OCI-LY7 (cell line): ENCODE measurements at places on chromosomes 12 and 14.

DNA sequence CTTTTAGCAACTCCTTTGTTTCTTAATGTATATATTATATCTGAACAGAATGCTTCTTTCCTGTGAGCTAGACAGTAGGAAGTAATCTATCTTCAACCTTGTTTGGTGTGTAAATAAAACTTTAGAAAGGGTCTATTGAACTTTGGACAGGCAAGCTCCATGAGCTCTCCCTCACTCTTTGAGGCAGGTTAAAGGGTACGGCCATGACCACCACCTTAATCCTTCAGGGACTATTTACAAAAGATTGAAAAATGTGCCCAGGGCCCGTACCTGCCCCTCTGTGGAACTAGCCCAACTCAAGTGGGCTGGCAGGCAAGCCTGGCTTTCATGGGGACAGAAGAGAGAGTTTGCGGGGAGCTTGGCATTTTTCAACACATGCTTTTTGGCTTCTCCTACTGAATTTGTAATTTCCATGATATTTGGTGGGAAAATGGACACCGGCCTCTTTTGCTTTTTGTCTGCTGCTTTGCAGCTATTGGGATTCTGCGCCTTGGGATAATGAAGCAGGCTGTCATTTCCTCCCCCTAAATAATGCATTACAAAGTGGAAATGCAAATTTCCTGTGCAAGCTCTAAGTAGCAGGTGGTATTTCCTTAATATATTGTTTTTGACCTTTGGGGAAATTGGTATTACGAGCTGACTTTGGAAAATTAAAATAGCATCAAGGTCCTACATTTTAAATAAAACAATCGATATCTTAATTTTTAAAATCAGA is 106.0 kb downstream of the HMGA2 start:
- DNase-seq = no peak

DNA sequence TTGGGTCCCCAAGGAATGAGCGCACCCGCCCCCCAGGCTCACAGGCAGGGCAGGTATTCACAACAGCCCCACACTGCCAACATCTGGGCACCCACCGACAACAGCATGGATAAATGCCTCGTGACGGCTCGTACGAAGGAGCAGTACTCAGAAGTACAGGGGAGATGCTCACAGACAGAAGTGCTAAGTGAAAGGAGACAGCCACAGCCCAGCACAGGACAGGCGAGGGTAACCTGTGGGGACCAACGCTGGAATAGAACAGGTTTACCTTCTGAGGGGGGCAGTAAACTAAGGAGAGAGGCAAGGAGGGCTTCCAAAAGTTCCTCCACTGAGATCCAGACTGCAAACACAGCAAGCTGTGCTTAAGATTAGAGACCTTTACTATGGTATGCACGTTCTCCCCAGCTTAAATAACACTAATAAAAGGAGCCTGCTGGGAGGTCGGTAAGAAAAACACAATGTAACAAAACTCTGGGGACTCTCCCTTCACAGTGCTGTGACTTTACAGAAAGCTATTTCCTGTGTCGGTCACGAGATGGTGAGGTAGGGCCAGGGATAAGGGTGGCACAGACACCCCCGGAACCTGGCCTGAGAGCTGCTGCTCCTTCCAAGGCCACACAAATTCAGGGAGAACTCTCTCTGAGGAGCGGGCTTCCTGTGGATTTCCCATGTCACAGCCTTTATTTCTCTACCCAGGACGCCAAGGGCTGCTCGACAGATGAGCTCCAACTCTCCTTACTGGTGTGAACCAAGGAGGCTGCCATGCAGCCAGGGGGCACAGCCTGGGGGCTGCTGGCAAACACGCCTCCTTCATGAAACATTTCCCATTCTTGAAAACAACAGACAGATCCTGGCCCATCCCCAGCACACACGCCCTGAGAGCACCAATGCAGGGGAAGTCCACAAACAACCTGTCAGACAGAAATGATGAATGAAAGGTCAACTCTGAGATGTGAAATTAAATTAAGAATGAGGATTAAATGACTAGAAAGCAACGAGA is 26.3 kb downstream of the SLC15A4 start:
- peak; percentile 46 for DNase-seq

- no peak for DNase-seq
Observed at GRCh38 chr12:68293347-68293746, 38.8 kb downstream of the MDM1 start.

GRCh38 chr12:68013181-68013580 is 23.9 kb downstream of the IFNG-AS1 start:
- DNase-seq = no peak

GRCh38 chr12:116372815-116373214 is 95.3 kb upstream of the MED13L start:
- DNase-seq = no peak

GRCh38 chr14:101731187-101732080 is 30.1 kb upstream of the PPP2R5C start:
- DNase-seq = peak; percentile 46

GRCh38 chr12:121980191-121980891 is 41.3 kb upstream of the BCL7A start:
- DNase-seq = peak; percentile 98

DNA sequence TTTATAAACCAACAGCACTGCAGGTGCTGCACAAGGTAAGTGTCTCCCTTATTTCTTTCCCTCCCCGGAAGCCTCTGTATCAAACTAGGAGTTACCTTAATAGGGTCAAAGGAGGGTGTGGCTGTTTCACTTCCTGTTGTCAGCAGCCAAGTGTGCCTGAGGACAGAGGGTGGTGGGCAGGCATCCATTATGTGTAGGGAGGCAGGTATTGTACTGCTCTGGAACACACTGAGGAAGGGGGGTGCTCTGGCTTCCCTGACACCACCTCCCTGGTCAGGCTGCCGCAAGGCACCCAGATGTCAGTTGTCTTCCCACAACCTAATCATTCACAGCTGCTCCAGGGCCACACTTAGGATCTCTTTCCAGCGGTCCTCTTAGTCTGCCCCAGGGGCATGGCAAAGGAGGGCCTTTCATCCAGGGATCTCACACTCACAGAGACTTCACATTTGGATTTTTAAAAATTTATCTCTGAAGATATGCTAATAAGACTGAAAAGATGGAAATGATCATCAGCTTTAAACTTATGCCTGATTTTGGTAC is 132.0 kb upstream of the ARHGAP5 start:
- DNase-seq = peak; percentile 58

- peak; percentile 72 for DNase-seq
Observed at GRCh38 chr14:81062816-81063215, 107.4 kb downstream of the TSHR start.

GRCh38 chr12:96108321-96108720 is 72.9 kb upstream of the LTA4H start:
- peak; percentile 33 for DNase-seq

DNA sequence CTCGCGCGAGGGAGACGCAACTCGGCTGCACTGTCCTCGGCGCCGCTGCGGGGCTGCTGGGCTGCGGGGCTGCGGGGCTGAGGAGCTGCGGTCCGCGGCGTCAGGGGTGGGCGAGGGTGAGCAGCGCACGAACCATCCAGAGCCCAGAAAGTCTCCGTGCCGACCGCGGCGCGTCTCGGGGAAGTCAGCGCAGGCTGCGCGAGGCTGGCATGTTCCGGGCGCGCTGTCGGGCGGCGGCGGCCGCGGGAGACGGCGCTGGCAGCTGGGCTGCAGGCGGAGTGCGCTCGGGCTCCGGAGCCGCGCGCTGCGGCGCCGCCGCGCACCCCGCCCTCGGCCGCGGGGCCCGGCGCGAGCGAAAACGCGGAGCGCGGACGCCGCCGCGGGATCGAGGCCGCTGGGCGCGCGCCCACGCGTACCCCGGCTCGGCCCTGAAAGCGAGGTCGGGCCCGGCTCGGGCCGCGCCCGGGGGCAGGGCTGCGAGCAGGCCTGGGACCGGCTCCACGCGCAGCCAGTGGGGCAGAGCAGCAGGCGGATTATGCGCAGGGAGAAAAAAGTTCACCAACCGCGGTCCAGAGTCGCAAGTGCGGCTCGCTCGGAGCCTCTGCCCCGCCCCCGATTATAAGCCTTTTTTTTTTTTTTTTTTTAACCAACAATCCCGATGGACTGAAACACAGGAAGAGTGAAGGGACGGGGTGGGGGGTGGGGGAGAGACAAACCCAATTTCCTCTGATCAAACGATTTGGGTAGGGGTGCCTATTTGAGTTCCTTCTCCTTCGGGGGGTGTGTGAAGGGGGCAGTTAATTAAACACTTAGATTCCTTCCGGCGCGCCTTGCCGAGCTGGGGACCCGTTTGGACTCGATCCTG is at the start of gene PRICKLE1:
PRICKLE1 (minus strand) TSS at position 282 of the 865 bp plus-strand sequence. CDS start 117,230 bp downstream, outside the sequence.
- peak; percentile 46 for DNase-seq

DNA sequence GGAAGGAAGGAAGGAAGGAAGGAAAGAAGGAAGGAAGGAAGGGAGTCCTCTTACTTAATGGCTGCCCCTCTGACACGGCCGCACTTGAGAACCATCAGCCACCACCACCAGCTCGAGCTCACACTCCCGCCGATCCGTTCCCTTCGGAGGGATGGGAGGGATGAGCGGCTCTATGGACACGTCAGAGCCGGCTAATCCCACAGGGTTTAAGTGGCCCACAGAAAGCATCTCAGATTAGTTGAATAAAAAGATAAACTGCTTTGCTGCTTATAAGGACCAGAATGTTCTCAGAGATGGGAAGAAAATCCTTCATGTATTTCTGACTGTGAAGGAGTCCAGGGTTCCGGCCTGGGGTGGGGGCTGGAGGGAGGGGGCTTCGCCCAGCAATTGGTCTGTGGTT is 31.1 kb downstream of the PRIMA1 start:
- no peak for DNase-seq

GRCh38 chr12:50666023-50666422 is 97.9 kb upstream of the ATF1 start:
- DNase-seq = no peak

GRCh38 chr14:60654334-60654821 is 5.1 kb upstream of the SIX1 start:
- DNase-seq = no peak

GRCh38 chr14:105268736-105269354 is 20.5 kb downstream of the BTBD6 start:
- no peak for DNase-seq

DNA sequence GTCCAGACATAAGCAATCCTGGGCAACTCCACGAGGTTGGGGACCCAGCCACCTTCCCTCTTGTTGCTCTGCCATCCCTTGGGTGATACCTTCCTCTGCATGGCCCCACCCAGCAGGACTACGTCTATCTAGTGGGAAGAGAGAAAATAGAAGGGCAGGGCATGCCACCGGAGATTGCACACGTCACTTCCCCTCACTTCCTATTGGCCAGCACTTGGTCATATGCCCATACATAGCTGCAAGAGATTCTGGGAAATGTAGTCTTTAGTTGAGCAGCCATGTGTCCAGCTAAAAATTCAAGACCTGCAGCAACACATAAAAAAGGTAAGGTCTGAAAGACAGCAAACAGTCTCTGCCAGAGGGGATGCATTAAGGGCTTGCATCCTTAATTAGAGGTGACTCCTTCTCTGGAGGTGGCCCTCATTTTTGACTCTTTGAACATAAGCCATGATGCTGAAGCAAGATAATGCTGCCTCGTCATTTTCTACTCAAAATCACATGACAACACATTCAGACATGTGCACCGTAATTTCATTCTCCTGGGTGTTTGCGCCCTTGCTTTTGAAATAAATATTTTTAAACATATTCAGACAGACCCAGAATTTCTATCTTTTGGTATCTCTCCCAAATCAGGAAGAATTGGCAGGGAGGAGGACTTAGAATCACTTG is 91.8 kb upstream of the PWP1 start:
- peak; percentile 68 for DNase-seq

- DNase-seq = peak; percentile 67
Observed at GRCh38 chr12:23204933-23205778, 580.2 kb downstream of the ETNK1 start.

GRCh38 chr14:41606282-41606531 is 469 bp upstream of the LRFN5 start:
- no peak for DNase-seq

DNA sequence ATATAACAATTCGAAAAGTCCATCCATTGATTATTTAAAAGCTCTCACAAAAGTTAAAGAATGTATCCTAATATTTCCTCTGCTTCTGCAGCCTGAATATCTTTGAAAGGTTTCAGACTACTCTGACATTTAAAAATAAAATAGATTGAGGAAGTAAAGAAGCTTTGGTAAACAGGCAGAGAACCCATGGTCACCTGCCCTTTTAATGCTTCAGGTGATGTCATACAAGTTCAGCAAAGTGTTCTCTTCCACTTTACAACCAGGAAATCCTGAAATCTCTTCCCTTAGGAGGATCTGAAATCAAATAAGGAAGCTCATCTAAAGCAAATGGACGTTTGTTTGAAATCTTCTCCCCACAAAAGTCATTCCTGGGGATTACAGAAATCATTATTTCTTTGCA is 322.4 kb downstream of the PDZRN4 start:
- peak; percentile 33 for DNase-seq

- no peak for DNase-seq
Observed at GRCh38 chr12:123263196-123263817, 8.3 kb downstream of the CDK2AP1 start.

DNA sequence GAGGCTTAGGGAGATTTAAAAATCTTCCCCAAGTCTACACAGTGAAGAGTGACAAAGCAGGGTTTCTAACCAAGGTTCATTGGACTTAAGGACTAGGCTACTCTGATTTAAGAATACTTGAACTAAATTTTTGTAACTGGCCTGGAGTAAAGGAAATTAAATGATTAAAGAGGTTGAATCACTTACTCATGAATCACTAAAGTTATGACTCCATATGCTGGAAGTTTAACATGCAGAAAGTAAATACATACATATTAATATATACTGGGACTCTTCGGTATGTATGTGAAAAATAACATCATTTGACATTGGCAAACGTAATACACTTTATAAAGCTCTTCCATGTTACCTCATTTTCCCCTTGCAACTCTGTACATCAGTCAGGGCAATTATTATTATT is 322.9 kb downstream of the KCNH5 start:
- no peak for DNase-seq

- no peak for DNase-seq
Observed at GRCh38 chr14:64209444-64210131, 84.6 kb downstream of the ESR2 start.

DNA sequence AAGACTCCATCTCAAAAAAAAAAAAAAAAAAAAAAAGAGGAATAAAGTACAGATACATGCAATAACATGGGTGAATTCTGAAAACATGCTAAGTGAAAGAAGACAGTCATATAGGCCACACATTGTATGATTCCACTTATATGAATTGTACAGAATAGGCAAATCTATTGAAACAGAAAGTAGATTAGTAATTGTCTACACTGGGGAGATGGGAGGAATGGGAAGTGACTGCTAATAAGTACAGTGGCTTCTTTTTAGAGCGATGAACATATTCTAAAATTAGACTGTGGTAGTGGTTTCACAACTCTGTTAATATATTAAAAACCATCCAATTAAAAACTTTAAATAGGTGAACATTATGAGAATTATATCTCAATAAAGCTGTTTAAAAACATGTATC is 74.4 kb downstream of the ANKS1B start:
- no peak for DNase-seq

- no peak for DNase-seq
Observed at GRCh38 chr12:102593134-102593533, 112.8 kb upstream of the IGF1 start.
